ENCODE measurements at places on chromosomes 6 and 20. TPM values are rescaled to one million over a fixed set of nuclear protein-coding genes. Genes with fewer than 3 reads are reported as not detected.

ETV7 gene
- 0.13 TPM for total RNA-seq

PRELID3B gene
- 41.4 TPM for total RNA-seq

OPRM1 gene
- not detected for total RNA-seq

C6orf15 gene
- not detected for total RNA-seq

NKAIN2 gene
- total RNA-seq, result 0.30 TPM

Measured in cardiac septum (tissue), 1 donor.